Activated naive CD4-positive, alpha-beta T cell (primary cell): ENCODE measurements at places on chromosomes 1 and 21.

- no peak for DNase-seq
Measured at GRCh38 chr1:214913966-214914365, 168.6 kb upstream of the KCNK2 start.

DNA sequence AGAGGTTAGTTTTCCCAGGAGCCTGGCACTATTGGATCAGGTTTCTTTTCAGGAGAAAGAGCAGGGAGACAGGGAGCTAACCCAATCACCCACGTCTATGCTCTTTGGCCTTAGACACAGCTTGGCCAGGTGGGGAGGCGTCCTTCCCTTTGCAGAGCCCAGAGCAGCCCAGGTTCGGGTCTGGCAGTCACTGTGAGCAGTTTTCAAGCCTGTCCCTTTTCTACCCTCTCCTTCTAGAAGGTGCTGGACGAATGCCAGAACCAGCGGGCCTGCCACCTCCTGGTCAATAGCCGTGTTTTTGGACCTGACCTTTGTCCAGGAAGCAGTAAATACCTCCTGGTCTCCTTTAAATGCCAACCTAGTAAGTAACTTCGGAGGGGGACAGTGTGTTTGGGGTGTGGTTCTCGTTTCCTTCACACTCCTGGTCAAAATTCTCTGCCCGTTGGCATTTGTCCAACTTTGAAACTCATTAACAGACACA lies 44.9 kb downstream of the EVA1C start:
- DNase-seq, result no peak

- DNase-seq, result no peak
Measured at GRCh38 chr1:30605441-30605920, 117.9 kb downstream of the MATN1 start.

DNA sequence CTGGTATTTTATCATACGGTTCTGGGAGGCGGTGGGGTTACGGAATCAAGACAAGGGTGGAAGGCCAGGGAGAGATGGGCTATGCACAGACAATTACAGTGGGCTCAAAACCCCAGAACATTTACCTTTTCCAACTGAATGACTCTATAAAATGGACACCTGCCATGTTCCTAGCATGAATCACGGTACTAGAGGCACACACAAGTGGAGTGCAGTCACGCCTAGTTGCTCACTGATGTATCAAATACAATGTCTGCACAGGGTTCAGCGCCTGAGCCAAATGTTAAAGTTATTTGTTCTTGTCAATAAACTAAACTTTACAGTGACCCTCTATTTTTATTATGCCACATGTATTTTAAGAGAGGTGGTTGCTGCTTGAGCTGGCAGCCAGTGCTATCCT lies 121.4 kb downstream of the ATG4C start:
- DNase-seq, result no peak

DNA sequence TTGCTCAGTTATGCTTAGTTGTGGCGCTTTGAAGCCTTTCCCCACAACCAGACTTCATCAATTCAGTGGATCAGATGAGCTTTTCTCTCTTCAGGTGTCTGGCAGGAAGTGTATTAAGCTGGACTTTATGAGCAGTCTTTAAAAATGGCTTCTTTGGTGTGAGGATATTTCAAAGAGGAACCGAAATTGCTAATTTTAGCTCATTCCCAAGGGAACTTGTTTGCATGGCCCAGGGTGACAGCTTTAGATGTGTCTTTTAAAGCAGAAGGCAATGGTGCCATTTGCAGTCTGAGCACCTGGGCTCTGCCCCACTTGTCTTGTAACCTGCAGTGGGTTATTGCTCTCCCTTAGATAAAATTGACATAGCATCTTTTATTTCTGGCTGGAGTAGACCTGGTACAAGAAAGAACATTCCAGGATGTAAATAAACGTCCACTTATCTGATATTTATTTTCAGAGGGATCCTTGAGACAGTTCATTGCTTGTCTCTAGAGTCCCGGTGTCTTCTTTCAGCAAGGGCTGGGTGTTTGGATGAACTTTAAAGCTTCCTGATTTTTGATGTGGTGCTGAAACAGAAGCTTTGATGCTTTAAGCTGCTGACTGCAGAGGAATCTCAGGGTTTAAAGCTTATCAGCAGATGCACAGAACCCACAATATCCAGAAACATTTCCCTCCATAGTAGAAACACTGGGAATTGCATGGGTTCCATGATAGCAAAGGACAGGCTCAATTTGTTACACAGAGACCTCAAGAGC lies 241.7 kb downstream of the ADGRL2 start:
- DNase-seq, result no peak

DNA sequence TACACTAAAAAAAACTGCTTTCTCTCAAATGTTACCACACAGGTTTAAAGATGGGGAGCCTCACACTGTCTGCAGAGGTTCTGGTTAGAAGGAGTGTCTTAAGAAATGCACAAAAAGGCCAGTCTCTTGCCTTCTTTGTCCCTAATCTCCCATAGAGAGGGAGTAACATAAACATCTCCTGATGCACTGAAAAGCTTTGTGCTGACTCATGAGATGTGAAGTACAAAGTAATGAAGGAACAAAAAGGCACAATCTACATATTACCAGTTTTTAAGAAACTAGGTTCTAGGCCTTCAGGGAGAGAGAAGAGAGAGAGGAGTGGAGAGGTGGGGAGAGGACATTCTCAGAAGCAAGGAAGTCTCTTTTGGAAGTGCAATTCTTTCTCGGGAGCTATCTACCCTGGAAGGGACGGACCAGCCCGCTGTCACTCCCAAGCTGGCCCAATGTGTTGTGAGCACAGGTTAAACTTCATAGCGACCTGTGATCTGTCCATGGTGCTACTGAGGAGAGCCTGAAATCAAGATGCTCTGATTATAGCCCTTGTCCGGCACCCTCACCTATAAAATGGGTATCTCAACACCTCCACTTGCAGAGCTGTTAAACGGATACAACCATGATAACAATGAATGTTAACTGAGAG lies 458.1 kb downstream of the DISC1 start:
- no peak for DNase-seq

GRCh38 chr21:28068455-28069358 lies 924.0 kb downstream of the LTN1 start:
- DNase-seq, result no peak

DNA sequence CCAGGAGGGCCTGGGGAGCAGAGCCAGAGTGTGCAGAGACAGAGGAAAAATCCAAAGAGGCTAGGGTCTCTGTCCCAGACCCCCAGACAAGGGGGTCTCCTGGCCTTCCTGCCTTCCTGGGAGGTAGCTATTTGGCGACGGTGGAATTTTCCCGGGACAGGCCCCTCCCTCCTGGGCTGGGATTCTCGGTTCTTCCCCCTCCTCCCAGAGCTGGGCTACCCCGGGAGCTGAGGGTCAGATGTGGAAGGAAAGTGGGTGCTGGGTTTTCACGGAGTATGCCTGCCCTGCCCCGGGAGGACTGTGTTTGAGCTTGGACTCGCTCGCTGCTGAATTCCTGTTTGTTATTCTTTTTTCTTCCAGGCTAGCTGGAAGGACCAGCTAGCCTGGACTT lies 759 bp downstream of the AMPD2 start:
- no peak for DNase-seq
